Hematopoietic multipotent progenitor cell treated with erythropoietin and hydrocortisone succinate and interleukin-3 and kit ligand, for 8 days (in vitro differentiated cells): ENCODE measurements at places on chromosomes 2 and 18.

- peak; percentile 59 for DNase-seq
These were observed 182.6 kb upstream of the HAAO start for GRCh38 chr2:42974721-42975717.

DNA sequence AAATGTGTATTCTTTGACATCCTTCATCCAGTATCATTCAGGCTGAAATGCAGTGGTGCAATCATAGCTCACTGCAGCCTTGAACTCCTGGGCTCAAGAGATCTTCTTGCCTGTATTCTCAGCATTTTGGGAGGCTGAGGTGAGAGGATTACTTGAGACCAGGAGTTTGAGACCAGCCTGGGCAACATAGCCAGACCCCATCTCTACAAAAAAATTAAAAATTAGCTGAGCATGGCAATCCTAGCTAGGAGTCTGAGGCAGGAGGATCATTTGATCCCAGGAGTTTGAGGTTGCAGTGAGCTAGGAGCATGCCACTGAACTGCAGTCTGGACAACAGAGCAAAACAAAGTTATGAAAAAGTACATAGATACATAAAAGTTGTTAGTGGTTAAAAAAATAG, 24.1 kb downstream of the SANBR start:
- DNase-seq, result no peak

DNA sequence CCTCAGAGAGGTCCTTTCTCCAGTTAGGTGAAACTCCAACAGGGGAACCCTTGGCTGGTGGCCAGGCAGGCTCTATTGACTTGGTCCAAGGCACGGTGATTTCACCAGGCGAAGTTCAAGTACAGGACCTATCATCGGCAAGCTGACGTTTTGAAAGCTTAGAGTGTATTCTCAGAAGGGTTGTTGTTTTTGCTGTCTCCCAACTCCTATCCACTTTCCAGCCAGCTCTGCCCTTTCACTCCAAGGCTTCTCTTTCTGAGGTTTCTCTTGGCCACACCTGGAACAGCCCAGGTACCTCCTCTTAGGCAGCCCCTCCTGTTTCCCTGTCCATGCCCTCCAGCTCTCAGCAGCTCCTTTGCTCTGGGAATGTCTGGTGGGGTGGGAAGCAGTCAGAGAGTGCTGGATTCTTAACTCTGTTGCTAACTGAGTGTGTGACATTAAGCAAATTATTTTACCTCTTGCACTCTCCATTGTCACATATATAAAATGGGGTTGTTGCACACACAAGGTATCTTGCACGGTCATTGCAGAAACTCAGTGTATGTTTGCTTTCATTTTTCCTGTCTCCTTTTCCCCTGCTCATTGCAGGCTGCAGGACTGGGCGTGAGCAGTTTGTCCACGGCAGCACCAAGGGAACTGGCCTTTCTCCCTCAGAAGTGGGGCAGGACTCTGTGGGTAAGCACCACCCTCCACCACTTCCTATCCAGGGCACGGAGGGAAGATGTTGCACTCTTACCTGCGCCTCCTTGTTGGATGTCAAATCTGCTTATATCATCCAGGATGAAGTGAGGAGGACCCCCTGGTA, 30.2 kb downstream of the CAPN13 start:
- no peak for DNase-seq

GRCh38 chr2:177078855-177079254, 133.7 kb upstream of the HNRNPA3 start:
- DNase-seq, result no peak

DNA sequence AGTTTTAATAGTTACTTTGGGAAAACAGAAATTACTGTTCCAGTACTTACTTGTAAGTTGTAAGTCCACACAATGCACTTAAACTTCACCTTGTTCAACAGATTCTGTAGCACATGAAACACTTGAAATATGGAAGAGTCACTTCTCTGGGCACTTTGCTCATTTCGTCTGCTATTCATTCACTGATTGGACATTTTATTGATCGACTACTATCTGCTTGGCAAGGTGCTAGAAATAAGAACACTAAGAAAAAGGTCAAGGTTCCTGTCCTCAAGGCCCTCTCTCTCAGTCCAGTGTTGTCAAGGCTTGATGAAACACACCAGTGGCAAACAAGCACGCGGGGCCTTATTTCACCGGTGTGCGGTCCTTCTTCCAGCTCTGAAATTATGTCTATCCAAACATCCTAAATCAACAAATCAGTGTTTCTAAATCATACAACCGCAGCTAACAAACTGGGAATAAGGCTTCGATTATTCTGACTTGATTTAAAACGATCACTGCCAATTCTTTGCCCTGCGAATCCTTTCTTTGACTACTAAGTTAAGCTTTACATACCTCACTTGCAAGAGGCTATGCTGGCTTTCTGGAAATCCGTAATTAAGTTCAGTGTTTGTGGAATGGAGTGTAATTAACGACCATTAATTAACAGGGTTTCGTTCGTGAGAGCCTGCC, 780 bp upstream of the ITGAV start:
- DNase-seq, result no peak

DNA sequence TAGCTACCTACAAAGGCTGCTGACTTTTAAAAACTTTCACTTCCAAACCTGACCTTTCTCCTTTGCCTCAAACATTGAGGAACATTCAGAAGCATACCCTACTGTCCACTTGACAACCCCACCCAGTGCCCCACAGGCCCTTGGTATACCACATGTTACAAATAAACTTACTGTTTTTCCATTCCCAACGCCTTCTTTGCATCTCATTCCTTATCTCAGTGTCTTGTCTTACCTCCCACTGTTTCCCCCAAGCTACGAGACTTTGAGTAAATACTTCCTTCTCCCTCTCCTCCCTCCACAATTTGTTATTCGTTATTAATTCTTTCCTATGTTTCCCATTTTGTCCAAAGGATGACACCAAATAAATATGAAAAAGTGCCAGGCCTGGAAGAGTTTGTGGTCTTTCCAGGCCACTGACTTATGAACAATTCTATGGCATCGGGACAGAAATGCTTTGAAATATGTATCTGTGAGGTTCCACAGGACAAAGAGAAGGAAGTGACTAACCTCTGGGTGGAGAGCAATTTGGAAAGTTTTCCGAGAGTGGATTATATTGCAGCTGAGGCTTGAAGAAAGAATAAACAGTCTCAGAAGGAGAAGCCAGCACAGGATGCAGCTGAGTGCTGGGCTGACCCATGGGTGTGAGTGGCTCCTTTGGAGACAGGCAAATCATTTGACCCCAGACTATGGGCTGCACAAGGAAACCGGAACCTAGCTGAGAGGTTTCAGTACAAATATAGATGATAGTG, 409.0 kb downstream of the LPIN1 start:
- no peak for DNase-seq

DNA sequence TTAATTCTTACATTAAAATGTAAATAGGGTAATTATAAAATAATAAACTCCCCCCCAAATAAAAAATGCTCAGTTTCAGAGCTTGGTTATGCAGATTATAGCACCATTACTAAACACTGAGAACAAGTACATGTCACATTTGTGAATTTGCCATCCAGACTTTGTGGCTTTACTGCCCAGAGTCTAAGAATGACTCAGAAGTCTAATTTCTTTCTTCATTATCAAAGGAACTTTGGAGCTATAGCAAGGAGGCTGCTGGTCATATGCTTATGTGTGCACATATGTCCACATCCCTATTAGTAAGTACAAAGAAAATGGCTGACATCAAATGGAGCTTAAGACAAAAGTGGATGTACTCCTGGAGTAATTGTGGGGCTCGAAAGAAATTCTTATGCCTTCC, 248.5 kb upstream of the SESTD1 start:
- no peak for DNase-seq

GRCh38 chr18:12946549-12947284, 1.1 kb upstream of the SEH1L start:
- DNase-seq, result peak; percentile 88

DNA sequence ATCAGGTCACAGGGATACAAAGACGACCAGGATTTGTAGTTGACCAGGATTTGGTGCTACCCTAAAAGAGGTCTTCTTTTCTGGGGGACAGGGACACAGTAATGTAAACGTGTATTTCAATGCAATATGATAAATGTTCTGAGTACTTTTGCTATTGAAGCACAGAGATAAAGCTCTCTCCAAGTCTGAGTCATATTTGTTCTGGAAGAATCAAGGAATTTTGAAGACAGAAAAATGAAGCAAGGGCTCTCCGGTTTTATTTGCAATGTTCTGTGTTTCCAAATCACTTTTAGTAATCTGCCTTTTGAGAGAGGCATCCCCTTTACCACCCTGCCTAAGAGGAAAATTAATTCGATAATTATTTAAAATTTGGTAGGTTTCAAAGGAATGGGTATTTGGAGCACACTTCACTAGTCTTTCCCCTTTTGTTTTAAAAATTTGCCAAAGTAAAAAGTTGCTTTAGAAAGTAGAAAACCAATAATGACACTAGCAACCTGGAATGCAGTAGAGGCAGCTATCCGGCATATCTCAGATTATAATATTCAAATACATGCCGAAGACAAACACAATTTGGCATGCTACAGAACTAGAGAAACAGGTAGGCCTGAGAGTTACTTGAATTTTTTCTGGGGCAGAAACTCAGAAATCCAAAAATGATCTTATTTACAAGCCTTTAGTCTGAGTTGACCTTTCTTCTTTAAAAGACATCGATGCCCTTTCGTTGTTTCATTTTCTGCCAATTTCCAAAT, 82.7 kb downstream of the MREG start:
- no peak for DNase-seq

DNA sequence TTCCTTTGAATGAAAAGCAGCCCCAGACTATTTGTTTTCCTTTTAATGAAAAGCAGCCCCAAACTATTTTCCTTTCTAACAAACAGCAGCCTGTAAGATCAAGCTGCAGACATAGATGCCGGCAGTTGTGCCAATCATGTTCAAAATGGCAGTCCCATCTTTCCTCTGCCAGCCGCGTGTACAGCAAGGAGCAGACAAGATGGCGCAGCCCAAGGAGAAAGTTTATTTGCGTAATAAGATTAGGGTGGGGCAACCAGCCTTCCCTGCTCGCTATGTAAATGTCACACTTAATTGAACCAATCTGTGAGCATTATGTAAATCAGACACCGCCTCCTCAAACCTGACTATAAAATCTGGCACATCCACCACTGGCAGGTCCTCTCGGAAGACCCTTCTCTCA, 226.0 kb downstream of the TGIF1 start:
- no peak for DNase-seq

- DNase-seq, result peak; percentile 35
These were observed 136.6 kb downstream of the ZAP70 start for GRCh38 chr2:97849881-97850528.

DNA sequence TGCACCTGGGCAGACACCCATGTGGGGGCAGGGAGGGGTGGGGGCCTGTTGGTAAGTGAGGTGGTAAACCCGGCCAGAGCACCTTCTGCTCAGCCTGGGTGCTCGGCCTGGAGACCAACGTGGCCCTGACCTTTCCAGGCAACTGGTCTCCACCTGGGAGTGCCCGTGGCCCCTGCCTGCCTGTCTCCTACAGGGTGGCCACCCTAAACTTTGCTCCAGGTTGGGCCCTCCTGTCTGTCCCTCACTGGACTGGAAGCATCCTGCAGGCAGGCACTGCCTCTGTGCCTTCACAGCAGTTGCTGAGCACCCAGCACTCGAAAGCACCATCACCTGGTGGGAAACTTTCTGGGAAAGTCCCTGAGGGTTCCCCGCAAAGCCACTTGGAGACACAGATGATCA, 171.3 kb downstream of the TWIST2 start:
- no peak for DNase-seq

- DNase-seq, result peak; percentile 66
These were observed 3.8 kb downstream of the EVX2 start for GRCh38 chr2:176079831-176080539.

DNA sequence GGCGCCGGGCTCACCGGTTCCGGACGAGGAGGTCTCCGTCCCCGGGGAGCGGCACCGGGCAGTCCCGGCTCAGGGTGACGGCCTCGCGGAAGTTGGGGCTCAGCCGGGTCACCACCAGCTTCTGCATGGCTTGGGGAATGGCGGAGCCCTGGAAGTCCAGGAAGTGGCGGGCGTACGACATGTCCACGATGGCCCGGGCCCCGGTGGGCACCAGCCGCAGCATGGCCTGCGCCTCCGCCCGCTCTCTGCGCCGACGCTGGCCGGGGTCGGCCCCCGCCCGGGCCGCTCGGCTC, 157 bp downstream of the PTGR3 start:
- no peak for DNase-seq

GRCh38 chr2:2751715-2752315, 420.7 kb upstream of the MYT1L start:
- DNase-seq, result no peak
